ENCODE measurements at places on chromosomes 1 and 21.

- no peak for DNase-seq
These were observed 13.2 kb upstream of the EPS8L3 start for GRCh38 chr1:109776911-109777310.

DNA sequence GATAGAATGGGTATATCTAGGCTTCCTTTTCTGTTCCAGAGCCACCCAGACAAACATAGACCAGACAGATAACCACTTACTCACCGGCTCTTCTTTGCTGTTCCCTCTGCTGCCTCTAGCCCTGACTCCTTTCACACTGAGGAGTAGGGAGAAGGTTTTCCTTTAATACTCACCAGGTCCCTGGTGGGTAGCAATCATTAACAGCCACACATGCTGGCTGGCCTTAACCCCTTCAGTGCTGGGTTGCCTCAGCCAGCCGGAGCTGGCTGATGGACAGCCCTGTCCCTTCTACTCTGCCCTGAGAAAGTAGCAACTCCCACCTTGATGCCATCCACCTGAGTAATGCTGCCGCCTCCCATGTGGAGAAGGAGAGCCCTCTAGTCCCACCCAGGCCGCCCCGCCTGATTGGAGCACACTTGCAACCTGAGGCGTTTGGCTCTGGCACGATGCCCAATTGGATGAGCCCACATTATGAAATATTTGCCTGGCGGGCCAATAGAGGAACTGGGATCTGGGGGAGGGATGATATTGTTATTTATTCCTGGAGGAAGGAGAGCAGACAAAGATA, 71.6 kb downstream of the PLEKHA6 start:
- no peak for DNase-seq

GRCh38 chr21:18248171-18248570, 3.5 kb downstream of the CHODL start:
- DNase-seq = peak; percentile 15

- DNase-seq = no peak
These were observed 50.1 kb downstream of the AKT3 start for GRCh38 chr1:243799908-243800307.

DNA sequence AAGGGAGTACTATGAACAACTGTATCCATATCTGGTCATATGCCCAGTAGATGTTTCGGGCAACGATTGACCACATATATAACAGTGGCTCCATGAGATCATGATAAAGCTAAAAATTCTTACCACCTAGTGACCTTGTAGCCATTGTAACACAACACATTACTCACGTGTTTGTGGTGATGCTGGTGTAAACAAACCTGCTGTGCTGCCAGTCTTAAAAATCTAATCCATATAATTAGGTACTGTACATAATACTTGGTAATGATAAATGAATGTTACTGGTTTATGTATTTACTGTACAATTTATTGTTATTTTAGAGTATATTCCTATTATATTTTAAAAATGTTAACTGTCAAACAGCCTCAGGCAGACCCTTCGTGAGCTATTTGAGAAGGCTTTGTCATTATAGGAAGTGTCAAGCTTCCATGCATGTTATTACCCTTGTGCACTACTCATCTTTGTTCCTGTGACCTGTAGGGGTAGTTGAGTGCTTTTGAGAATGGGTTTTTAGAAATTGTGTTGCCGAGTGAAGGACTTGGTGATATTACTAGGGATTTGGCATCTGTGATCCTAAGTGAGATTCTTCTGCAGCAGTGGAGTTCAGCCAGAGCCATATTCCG, 23.6 kb downstream of the DIP2A start:
- no peak for DNase-seq

GRCh38 chr1:214014730-214015129, 27.0 kb downstream of the PROX1 start:
- DNase-seq = no peak

- no peak for DNase-seq
These were observed 2.6 kb downstream of the ZNF691 start for GRCh38 chr1:42848823-42849537.

DNA sequence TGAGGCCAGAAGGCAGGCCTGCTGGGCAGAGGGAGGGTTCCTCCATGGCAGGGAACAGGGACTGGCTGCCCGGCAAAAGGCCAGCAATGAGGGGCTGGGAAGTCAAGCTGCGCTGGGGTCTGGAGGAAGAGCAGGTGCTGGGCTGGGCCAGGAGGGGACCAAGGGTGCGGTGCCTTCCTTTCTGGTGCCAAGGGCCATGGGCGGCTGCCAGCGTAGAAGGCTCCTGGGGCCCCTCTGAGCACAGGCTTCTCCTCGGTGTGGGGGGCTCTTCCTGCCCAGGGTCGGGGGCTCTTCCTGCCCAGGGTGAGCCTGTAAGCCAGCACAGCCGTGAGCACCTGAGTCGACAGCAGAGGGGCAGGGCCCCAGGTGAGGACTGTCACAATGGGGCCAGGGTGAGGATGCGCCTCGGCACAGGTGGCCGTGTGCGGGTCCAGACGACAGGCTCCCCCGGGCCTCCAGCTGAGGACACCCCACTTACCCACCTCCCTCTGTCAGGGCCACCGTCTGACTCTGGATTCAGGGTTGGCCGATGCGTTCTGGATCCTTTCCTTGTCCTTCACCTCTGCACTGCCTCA, 10.7 kb upstream of the DNMT3L start:
- no peak for DNase-seq

GRCh38 chr1:180267761-180268555, 37.9 kb downstream of the LHX4 start:
- DNase-seq = no peak

Measured in NCI-H1417 treated with DMSO at 0.1 percent for 48 hours (cell line).